Epithelial cell of umbilical artery (primary cell): ENCODE measurements at places on chromosomes 1 and 21. TPM values are rescaled to one million over a fixed set of nuclear protein-coding genes. Genes with fewer than 3 reads are reported as not detected.

The CLEC20A gene
- total RNA-seq: not detected in 2 replicates

The CNR2 gene
- not detected in 2 replicates for total RNA-seq

The KCNJ15 gene
- total RNA-seq: 0.32 and 0.46 TPM in 2 replicates

The CCDC30 gene
- total RNA-seq: 0.32 and 0.46 TPM in 2 replicates
